ENCODE measurements at places on chromosomes 2 and 18. TPM values are rescaled to one million over a fixed set of nuclear protein-coding genes. Genes with fewer than 3 reads are reported as not detected.

Gene GRB14
- total RNA-seq = 5.8 TPM

Gene EPB41L3
- total RNA-seq = 16.8 TPM

Gene NIFK
- total RNA-seq = 153 TPM

Gene INPP5D
- 79.2 TPM for total RNA-seq

Gene DSC3
- 0.87 TPM for total RNA-seq

Gene SLC66A3
- total RNA-seq = 12.1 TPM

DNA sequence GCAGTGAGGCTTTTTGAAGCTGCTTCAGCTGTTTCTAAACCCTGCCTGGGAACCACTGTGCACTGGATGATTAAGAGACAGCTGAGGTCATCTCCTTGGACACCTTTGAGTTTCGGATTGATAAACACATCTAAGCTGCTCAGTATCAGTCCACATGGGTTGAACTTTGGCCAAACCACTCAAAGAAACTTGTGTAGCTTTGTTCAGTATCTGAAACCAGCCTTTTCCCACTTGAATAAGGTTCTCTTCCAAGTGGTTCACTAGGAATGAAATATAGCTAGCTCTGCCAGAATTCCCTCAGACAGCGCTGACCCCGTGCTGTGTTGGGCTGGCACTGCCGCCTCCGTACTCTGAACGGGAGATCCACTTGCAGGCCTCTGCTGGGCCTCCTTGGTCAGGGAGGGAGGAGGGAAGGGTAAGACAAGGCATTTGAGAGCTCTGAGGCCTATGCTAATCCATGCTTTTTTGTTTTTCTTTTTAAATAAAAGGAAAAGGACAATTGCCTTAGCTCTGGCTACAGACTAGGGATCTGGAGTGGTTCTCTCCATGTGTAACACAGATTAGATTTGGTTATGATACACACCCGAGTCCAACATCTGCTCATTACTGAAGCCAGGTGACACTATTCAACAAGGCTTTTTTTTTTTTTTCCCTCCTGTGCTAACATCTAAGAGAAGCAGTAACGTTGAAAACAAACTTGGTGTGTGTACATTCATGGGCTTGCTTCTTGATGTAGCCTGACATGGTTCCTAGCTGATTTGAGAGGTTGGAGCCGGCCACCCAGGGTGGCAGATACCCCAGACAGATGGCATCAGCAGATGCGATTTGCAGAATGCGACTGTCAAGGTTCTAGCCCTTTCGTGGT is 67.7 kb downstream of the NCK2 start:
- no peak overlapping the region for H3K27ac ChIP-seq
- peaks cover 2% of the 10 kb centered on the region for H3K27me3 ChIP-seq
- peaks cover 16% of the 10 kb centered on the region for H3K4me1 ChIP-seq

GRCh38 chr2:217905395-217905794 is 97.4 kb downstream of the TNS1 start:
- peaks cover 33% of the 10 kb centered on the region for H3K4me1 ChIP-seq
- peaks cover under 1% of the 10 kb centered on the region for H3K36me3 ChIP-seq
- H3K4me3 ChIP-seq = no peak overlapping the region
- H3K27ac ChIP-seq = no peak overlapping the region
- no peak for DNase-seq

DNA sequence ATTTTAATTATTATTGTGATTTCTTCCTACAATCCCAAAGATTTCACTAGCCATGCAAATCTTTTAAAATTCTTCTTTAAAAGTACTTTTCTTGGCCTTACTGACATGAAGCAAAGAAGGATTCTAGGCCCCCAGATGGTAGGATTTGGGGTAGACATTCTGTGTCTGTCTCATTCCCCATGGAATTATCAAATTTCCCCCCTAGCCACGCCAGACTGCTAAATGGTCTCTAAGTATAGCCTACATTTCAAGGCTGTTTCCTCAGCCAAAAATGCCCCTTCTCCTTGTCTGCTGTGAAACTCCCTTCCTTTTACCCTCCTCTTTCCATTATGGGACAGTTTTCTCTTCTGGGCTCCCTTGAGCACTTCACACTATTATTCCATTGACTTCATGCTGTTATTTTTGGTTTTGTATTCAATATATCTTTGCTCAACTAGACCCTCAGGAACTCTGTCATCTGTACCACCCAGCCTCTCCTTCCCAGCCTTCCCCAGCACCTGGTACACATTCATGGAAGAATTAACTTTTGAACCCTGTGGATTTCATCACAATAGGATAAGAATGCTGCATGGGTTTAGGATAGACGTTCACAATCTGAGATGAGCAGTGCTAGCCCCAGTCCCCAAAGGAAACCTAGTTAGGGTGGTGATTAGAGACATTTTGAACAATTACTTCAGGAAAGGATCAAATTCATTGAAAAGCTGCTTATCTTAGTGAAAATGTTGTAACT is 21.5 kb upstream of the CYP1B1 start:
- H3K4me1 ChIP-seq = peaks cover 39% of the 10 kb centered on the region
- DNase-seq = no peak
- no peaks in the 10 kb centered on the region for H3K36me3 ChIP-seq

DNA sequence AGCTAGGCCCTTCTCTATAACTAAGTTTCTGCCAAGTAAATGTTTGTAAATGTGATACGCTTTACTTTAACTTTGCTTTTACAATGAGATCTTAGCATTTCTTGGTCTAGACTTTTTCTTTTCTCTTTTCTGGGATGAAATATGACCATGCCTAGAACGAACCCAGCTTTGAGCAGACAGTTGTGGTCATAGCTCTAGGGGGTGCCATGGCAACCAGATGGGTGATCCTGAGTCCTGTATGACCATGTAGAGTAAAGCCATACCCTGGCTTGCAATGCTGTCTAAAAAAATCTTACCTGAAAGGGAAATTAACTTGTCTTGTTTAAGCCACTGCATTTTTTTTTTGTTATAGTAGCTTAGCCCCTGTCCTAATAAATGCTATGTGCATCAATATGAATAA is 956.3 kb downstream of the SLC4A3 start:
- no peak overlapping the region for H3K4me3 ChIP-seq
- H3K4me1 ChIP-seq = no peaks in the 10 kb centered on the region
- H3K27me3 ChIP-seq = no peaks in the 10 kb centered on the region
- H3K27ac ChIP-seq = no peak overlapping the region
- no peaks in the 10 kb centered on the region for H3K36me3 ChIP-seq

GRCh38 chr2:241445426-241445825 is 63.0 kb downstream of the STK25 start:
- H3K36me3 ChIP-seq = peaks cover 6% of the 10 kb centered on the region
- DNase-seq = no peak
- H3K27me3 ChIP-seq = peaks cover 4% of the 10 kb centered on the region
- no peak overlapping the region for H3K27ac ChIP-seq

DNA sequence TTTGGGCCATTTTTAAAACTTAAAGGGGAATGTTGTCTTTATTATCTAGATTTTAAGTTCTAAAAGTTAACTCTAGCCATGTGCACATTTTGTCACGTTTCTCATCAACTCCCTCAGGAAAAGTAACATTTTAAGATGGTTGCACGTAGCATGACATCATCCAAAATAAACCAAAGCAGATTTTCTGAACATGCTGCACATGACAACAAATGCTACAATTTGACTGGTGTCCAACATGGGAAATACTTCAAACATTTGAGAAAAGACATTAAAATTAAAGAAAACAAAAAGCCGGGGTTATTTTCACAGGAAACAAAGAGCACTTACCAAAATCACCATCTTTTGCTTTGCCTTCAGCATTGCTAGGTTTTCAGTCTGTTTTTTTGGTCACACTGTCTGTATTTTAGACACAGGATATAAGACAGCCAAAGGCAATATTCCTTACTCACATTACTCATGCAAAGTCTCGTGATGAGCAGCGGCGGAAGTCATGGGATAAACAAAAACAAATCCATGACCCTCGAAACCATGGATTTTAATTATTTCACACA is 51.3 kb upstream of the RND3 start:
- H3K4me3 ChIP-seq = no peak overlapping the region
- no peaks in the 10 kb centered on the region for H3K27me3 ChIP-seq
- no peaks in the 10 kb centered on the region for H3K4me1 ChIP-seq
- no peaks in the 10 kb centered on the region for H3K36me3 ChIP-seq
- DNase-seq = no peak

DNA sequence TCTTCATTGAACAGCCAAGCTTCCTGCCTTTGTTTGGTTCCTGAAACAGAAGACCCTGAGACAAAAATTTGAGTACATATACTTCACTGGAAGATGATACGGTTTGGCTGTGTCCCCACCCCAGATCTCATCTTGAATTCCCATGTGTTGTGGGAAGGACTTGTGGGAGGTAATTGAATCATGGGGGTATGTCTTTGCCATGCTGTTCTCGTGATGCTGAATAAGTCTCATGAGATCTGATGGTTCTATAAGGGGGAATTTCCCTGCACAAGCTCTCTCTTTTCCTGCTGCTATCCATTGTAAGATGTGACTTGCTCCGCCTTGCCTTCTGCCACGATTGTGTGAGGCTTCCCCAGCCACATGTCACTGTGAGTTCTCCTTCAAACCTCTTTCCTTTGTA is 76.5 kb downstream of the BABAM2 start:
- peak overlapping the region; percentile 43 for H3K4me3 ChIP-seq
- DNase-seq = no peak
- no peak overlapping the region for H3K27ac ChIP-seq

GRCh38 chr2:161139098-161139987 is 20.9 kb upstream of the TANK start:
- no peak overlapping the region for H3K27ac ChIP-seq
- peaks cover 1% of the 10 kb centered on the region for H3K27me3 ChIP-seq
- no peak for DNase-seq
- H3K36me3 ChIP-seq = no peaks in the 10 kb centered on the region
- no peak overlapping the region for H3K4me3 ChIP-seq

DNA sequence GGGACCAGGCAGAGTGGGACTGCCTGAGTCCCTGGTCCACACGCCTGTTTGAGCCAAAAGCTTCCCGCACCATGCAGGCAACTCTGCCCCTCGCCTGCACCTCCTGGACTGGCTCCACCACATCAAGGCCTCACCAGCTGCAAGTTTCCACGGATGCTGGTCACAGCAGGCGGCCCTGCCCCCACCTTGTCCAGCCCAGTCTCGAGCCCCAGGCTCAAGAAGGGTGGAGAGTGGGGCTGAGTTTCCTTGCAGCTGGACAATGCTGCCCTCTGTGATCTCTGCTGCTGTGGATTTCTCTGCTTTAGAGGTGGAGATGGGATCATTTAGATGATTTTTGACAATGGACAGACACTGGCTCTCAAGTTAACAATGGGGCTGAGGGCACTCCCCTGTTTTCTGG is 74.9 kb downstream of the MTCL1 start:
- H3K4me3 ChIP-seq = no peak overlapping the region
- no peak for DNase-seq
- peaks cover 2% of the 10 kb centered on the region for H3K27me3 ChIP-seq
- H3K27ac ChIP-seq = no peak overlapping the region
- H3K36me3 ChIP-seq = no peaks in the 10 kb centered on the region
- H3K4me1 ChIP-seq = peaks cover 3% of the 10 kb centered on the region
